ENCODE measurements at places on chromosomes 5 and 9.

GRCh38 chr9:123048748-123049147 lies 15.3 kb downstream of the GPR21 start:
- DNase-seq, result no peak

GRCh38 chr5:160463740-160464465 lies 42.2 kb downstream of the PTTG1 start:
- DNase-seq, result no peak

DNA sequence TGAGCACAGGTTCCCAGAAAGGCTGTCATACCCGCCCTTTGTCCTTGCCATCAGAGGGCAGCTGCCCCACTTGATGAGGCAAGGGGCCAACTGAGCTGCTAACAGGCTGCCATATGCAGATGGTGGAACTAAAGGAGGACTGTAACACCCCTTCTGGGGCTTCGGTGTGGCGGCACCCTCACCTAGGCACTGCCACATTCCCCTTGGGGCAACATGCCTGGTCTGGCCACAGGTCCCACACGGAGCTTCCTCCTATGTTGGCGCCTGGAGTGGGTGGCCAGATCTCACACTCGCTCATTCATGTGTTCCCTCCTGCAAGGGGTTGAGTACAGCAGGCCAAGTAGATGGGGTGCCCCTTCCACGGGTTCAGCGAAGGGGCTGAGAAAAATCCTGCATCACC lies 777.4 kb upstream of the CHD1 start:
- no peak for DNase-seq

GRCh38 chr9:96040591-96041461 lies 165.3 kb downstream of the ERCC6L2 start:
- DNase-seq, result no peak

DNA sequence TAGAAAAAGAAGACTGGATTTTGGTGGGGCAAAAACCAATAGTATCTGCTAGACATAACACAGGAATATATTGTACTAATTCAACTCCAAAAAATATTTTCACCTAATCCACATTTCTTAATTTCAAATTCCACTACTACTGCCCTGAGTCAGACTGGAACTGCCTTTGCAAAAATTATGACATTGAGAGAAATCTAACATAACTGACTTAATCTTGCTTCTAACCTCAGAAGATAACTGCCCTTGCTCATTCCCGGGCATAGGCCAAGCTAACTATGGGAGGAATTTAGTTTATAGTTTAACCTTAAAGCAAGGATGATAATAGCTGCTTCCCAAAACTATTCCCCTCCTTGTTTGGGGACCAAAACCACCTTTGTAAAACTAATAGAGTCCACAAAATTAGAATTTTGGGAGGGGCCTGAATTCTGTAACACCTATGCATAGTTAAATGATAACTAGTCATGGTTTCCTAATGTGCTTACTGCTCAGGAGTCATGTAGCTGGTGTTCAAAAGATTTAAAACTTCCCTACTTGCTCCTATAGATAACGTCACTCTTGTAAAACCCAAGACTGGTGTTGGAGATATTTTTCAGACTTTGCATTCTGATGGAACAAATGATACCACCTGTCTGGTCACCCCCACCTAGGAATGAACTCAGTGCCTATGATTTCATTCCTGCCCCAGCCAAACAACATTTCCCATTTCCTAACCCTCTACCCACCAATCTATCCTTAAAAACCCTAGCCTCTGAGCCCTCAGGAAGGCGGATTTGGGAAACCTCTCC lies 14.1 kb upstream of the TXN start:
- DNase-seq, result no peak

GRCh38 chr5:58925627-58926540 lies 343.0 kb downstream of the RAB3C start:
- no peak for DNase-seq

GRCh38 chr5:115809946-115810345 lies 6.5 kb downstream of the CDO1 start:
- DNase-seq, result no peak

Data from hypothalamus (tissue), 51 donors.